ENCODE measurements at places on chromosomes 3 and 15.
A peak's percentile ranks its signal among the peaks of the same experiment; 100 is the strongest.

DNA sequence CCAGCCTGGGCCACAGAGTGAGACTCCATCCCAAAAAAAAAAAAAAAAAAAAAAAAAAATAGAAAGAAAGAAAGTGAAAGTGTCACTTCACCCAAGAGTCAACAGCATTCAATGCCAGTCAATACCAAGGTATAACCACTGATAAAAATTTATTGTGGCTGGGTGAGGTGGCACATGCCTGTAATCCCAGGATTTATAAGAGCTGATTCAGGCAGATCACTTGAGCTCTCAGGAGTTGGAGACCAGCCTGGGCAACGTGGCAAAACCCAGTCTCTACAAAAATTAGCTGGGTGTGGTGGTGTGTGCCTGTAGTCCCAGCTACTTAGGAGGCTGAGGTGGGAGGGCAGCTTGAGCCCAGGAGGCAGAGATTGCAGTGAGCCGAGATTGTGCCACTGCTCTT is 46.5 kb upstream of the PIK3CB start:
- no peak for DNase-seq

DNA sequence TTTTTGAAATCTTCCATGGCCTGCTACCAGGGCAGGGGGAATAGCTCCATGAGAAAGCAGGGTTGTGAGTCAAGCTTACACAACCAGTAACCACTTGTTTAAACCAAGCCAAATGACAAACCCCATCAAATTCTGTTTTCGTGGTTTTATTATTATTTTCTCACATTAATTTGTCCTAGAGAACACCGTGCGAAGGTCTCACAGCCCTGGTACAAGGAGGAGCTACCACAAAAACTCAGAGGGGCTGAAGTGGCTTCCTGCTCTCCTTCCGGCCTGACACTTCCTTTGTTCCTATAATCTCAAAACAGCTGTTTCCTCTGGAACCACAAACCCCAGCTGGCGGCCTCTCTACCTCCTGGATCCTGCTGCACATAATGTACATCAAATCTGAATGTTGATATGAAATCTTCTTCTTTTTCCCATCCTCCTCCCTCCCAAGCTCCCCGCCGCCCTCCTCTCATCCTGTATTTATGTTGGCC is 375.9 kb downstream of the MCTP2 start:
- no peak for DNase-seq

GRCh38 chr3:46932455-46933225 is 43.9 kb downstream of the CCDC12 start:
- DNase-seq, result no peak

GRCh38 chr3:96300743-96301142 is 513.7 kb upstream of the EPHA6 start:
- DNase-seq, result no peak

- DNase-seq, result no peak
Measured at GRCh38 chr3:25723802-25724201, 59.1 kb upstream of the TOP2B start.

DNA sequence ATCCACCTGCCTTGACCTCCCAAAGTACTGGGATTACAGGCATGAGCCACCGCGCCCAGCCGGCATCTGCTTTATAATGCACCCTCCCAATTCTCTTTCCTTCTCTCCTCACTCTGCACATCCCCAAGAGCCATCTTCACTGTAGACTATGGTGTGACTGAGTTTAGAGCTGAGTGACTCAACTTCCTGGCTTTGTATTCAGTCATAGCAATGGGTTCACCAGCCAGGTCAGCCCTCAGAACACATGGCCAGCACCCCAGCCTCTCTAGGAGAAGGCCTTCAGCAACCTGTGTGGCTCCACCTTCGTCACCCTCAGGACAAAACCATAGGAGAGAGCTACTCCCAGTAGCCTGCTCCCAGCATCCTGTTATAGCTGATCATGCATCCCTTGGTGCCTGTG is 33.0 kb downstream of the ARID3B start:
- DNase-seq, result no peak

DNA sequence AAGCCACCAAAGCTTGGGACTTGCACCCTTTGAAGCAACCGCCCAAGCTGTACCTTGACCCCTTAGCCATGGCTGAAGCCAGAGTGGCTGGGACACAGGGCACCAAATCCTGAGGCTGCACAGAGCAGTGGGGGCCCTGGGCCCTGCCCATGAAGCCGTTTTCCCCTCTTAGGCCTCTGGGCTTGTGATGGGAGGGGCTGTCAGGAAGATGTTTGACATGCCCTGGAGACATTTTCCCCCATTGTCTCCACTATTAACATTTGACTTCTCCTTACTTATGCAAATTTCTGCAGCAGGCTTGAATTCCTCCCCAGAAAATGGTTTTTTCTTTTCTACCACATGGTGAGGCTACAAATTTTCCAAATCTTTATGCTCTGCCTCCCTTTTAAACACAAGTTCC is 522.2 kb downstream of the EDEM1 start:
- DNase-seq, result peak; percentile 47

DNA sequence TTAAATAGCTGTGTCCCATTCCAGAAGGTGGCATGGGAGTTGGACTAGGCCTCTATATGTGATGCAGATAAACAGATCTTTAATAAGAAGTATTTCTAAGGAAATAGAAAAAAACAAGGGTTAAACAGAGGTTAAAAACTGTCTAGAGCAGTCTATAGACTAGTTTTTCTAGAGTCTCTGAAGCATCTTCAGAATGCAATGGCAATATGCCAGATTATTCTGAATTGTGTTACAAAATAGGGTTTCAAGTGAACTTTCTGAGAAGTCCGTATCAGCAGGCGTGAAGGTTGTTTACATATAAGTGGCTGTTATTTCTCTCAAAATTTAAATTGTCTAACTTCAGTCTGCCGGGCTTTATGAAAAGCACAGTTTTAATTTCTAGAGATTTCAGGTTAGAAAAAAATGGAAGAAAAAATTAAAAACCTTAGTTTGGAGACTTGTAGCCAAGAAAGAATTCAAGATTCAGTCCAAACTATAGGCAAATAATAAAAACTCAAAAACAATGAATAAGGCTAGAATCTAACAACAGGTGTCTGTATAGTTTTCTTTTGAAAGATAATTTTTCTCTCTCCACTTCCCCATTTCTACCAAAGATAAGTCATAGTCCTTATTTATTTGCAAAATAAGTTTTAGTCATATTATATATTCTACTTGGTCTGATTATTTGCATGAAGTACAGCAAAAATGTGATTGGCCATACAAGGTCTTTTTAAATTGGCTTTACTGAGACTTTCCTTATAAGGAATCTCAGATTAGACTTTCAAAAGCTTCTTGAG is 55.2 kb downstream of the OSTN start:
- no peak for DNase-seq

DNA sequence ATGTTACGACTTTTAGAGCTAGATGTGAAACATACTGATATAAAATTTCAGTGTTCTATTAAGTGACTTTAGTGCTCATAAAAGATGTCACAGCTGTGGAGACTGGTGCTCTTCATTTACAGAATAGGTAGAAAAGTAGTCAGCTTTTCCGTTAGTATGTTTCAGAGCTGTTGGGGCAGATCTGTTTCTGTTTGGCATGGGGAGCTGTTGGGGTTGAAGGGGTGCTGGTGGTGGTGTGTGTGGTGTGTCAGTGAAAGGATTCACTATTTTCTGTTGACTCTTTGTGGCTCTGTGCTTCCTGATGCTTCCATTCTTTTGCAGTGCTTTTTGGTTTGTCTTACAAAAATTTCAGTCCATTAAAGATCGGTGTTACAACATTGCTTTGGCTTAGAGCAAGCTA is 3.2 kb downstream of the UBE2E2 start:
- no peak for DNase-seq

GRCh38 chr3:126551121-126551838 is 7.5 kb downstream of the C3orf22 start:
- no peak for DNase-seq

GRCh38 chr3:192907784-192908183 is 9.9 kb downstream of the MB21D2 start:
- DNase-seq, result no peak

- no peak for DNase-seq
Measured at GRCh38 chr3:183212096-183212495, 41.0 kb upstream of the B3GNT5 start.

- DNase-seq, result peak; percentile 75
Measured at GRCh38 chr3:78724859-78725258, 1042.9 kb downstream of the ROBO1 start.

- no peak for DNase-seq
Measured at GRCh38 chr3:37812499-37812896, 49.2 kb upstream of the CTDSPL start.

GRCh38 chr15:77716632-77717332 is 84.1 kb upstream of the LINGO1 start:
- DNase-seq, result no peak

DNA sequence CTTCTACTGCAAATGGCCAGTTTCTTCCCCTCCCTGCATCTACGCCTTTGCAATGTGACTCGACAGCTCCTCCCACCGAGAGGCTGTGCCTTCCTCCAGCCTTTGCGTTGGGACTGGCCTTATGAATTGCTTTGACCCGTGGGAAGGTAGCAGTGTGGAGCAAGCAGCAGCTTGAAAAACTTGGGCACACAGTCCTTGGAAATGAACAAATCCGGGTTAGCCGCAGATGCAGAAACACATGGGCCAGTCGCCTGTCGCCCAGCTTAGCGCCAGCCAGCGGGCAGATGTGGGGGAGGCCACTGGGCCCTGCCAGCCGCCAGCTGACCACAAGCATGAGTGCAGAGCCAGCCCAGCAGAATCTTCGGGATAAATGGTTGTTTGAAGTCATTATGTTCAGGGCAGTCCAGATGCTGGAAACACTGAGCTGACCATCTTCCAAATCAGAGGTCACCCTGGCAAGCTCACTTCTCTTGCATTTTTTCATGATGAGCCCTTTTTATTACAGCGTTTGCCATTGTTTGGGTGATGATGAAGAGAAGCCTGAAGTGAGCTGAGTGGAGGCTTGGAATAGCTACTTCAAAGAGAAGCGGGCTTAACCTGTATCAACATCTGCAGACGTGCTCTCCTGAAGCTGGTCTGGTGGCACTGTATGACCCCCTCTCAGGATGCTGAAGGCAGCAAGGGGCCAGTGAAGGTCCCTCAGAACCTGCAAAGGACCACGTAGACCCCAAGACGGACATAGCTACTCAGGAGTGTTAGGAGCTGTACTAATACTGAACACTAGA is 9.8 kb downstream of the SELENOS start:
- DNase-seq, result peak; percentile 62

GRCh38 chr3:135034291-135034768 is 239.3 kb downstream of the EPHB1 start:
- no peak for DNase-seq

- peak; percentile 47 for DNase-seq
Measured at GRCh38 chr3:79521221-79521848, 246.5 kb downstream of the ROBO1 start.

DNA sequence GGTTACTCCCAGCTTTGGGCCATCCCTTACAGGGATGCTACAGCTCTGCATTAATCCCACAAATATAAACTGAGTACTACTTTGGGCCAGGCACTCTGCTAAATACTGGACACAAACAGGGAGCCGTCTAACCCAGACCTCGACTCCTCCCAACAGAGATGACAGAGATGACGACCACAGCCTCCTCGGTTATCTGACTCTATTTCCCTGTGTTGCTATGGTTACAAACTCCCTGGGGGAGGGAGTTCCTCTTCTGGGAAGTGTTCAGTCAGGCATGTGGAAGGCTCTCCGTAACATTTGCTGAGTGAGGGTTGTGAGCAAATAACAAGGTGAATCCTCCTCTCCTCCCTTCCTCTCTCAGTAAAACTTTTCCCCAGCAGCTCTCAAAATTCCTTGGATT is 6.7 kb upstream of the CMTM7 start:
- DNase-seq, result peak; percentile 89

DNA sequence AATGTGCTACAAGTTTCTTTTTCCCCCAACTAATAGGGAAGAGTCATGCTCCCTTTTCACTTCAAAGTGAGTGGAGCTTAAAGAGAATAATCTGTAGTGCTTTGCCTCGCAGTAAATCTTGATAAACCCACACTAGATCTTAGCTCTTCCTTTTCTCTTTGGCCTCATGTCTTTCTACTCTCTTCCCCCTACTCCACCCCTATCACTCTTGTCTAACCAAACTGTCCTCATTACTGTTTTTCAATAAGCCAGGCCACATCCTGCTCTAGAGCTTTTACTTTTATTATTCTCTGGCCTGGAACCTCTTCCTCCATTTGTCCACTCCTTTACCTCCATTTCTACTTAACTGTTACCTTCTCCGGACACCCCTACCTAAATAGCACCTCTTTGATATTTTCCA is 291.0 kb upstream of the SATB1 start:
- no peak for DNase-seq

DNA sequence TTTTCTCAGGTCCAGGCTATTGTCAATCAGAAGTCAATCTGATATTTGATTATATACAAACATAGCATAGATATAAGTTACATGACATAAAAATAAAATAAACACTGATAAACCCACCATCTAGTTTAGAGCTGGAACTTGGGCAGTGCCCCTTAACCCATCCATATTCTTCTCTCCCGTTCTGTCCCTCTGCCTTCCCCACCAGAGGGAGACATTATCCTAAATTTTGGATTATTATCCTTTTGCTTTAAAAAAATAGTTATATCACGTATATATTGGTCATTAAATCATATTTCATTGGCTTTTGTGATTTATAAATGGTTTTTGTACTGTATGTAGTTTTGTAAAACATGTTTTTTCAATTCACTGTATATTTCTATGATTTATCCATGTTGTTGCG is 107.9 kb downstream of the GMPS start:
- DNase-seq, result no peak

DNA sequence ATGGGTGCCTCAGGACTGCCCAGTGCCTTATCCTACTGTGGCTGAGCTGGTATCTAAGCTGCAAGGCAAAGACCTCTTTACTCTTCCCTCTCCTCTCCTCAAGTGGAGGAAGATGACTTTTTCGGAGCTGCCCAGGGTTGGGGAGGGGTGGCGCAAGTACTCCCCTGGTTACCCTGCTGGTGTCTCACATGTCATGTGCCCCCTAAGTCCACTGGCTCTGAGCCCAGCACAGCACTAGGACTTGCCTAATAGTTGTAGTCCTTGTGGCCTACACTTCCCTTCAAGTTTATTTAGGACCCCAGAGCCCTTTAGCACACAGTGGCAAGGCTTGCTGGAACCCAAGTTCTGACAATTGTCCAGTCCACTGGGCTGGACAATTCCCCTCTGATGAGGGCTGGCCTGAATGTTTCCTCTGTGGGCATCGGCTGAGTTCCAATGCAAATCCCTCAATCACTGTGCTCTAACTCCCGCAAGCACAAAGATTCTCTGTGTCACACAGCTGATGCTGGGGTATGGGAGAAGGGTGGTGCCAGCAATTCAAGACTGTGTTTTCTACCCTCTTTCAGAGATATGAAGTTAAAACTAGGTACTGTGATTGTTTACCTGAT is 60.4 kb downstream of the UQCC5 start:
- no peak for DNase-seq

- peak; percentile 82 for DNase-seq
Measured at GRCh38 chr3:99638167-99638948, at the start of gene COL8A1. COL8A1 (plus strand) TSS chr3:99638594; CDS start chr3:99790683, 152,089 bp downstream.

DNA sequence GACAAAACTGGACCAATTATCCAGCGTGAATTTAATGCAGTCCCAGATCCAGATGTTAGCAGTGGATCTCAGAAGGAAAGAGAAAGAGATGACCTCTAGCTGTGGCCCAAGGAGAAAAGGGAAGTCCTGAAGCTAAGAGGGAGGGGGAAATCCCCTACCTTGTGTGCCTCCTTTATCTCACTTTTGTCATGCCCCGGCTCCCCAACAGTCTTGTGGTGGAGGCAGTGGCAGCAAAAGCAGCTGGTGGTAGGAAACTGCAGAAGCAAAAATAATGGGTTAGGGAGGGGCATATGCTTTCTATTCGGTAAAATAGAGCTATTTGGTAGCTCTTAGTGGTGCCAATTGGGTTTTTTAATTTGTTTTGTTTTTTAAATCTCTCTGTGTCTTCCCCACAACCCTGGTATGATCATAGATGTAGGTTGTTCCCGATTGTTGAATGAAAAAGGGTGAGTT is 56.5 kb downstream of the MCTP2 start:
- DNase-seq, result no peak

- peak; percentile 88 for DNase-seq
Measured at GRCh38 chr15:73305331-73306211, 63.2 kb downstream of the HCN4 start.

Measured in mesendoderm (in vitro differentiated cells).